Bronchial smooth muscle cell (primary cell): ENCODE measurements at places on chromosomes 5 and 9. TPM values are rescaled to one million over a fixed set of nuclear protein-coding genes. Genes with fewer than 3 reads are reported as not detected.

MAMDC2 gene
- total RNA-seq = 0.52 and 1.7 TPM in 2 replicates

GPSM1 gene
- total RNA-seq = 70.9 and 79.5 TPM in 2 replicates

NPR3 gene
- 12.0 and 74.7 TPM in 2 replicates for total RNA-seq

ZNF367 gene
- 0.09 and 0.95 TPM in 2 replicates for total RNA-seq

AKNA gene
- 4.3 and 7.6 TPM in 2 replicates for total RNA-seq

PDLIM4 gene
- 49.3 and 72.6 TPM in 2 replicates for total RNA-seq

GLRA1 gene
- not detected in 2 replicates for total RNA-seq

GHR gene
- 2.5 and 3.5 TPM in 2 replicates for total RNA-seq

SPATA31A3 gene
- total RNA-seq = not detected in 2 replicates

AGPAT2 gene
- total RNA-seq = 27.7 and 31.8 TPM in 2 replicates

SNCAIP gene
- 0.09 and 0.16 TPM in 2 replicates for total RNA-seq

LHX3 gene
- total RNA-seq = not detected in 2 replicates

NMUR2 gene
- total RNA-seq = not detected in 2 replicates

SMIM32 gene
- total RNA-seq = not detected in 2 replicates

HRCT1 gene
- 0.16 and 0.17 TPM in 2 replicates for total RNA-seq

GMCL2 gene
- total RNA-seq = not detected in 2 replicates

NR6A1 gene
- 0.26 and 0.47 TPM in 2 replicates for total RNA-seq

TMC1 gene
- under 0.01 and 0.26 TPM in 2 replicates for total RNA-seq
